T-helper 2 cell treated with Interferon-gamma antibody and Interleukin-4, amounts not matched to agents 5 μg/mL and 100 μg/mL, for 36 hours (primary cell): ENCODE measurements at places on chromosomes 4 and X.

- DNase-seq = no peak
These were observed 435.8 kb downstream of the MAGEB5 start for GRCh38 chrX:26651755-26652154.

GRCh38 chr4:141350122-141350905 is 129.6 kb downstream of the ZNF330 start:
- DNase-seq = no peak

GRCh38 chrX:150602743-150603142 is 34.3 kb downstream of the MTM1 start:
- DNase-seq = no peak

GRCh38 chr4:5611750-5612149 is 96.6 kb downstream of the EVC2 start:
- DNase-seq = no peak

- DNase-seq = no peak
These were observed 4.6 kb upstream of the CHRNA9 start for GRCh38 chr4:40330536-40330935.

GRCh38 chrX:18985186-18985435 is 1.2 kb upstream of the PHKA2 start:
- DNase-seq = no peak

- no peak for DNase-seq
These were observed 9.7 kb downstream of the TMPRSS11F start for GRCh38 chr4:68119921-68120320.

DNA sequence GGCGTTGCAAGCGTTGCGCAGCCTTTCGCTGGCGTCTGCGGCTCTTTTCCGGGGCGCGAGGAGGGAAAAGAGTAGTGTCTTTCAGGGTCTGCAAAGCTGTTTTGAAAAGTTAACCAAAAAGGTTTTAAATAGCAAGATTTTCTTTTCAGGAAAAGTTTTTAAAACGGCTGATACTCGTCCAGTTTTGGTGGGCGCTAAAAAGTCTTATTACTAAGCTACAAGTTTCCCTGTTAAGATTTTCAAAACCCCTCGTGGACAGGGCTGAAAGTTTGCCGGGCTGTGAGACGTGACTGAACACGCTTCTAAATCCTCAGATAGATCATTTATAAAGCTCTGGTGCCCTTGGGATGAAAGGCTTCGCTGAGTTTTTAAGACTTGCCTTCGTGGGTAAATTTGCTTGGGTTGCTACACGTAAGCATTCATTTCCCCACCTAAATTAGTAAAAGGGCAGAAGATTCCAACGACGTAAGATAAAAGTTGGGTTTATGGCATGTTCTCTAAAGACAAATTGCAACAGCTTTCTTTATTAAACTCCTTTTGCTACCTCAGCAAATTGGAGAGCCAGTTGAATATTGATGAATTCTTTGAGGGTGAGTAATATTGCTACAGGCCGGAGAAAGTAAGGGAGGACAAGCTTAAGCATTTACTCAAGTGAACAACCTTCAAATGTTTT is 91.5 kb downstream of the HPRT1 start:
- no peak for DNase-seq

- DNase-seq = no peak
These were observed 52.3 kb upstream of the SMIM31 start for GRCh38 chr4:164701665-164702064.
